HT-29 (cell line): ENCODE measurements at places on chromosomes 3 and 15. TPM values are rescaled to one million over a fixed set of nuclear protein-coding genes. Genes with fewer than 3 reads are reported as not detected.

GOLGA8O gene
- not detected in 2 replicates for total RNA-seq

SERPINI2 gene
- not detected in 2 replicates for total RNA-seq

WDR53 gene
- total RNA-seq, result 4.2 and 5.3 TPM in 2 replicates

TMEM158 gene
- 0.15 and 2.0 TPM in 2 replicates for total RNA-seq

CCR2 gene
- not detected in 2 replicates for total RNA-seq

ZNF620 gene
- total RNA-seq, result 2.1 and 2.8 TPM in 2 replicates

NR2E3 gene
- 0.13 and 0.46 TPM in 2 replicates for total RNA-seq

LCTL gene
- total RNA-seq, result not detected in 2 replicates

DNA sequence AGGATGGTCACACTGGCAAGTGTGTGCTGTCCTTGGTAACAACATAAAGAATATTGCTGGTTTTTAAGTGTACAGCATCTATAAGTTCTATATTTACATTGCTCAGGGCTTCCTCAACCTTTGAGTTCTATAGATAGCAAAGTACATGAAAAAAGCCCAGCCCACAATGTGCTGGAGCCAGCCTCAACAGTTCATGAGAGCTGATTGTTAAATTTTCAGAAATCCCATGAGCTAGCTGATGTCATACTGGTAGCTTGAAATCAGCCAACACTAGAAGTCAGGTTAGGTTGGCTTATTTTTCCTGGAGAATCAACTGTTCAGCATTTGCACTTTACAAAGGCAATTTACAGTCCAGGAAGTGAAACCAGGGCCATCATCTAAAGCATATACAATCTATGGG, 102.8 kb downstream of the STRIT1 start:
- no peak for DNase-seq

DNA sequence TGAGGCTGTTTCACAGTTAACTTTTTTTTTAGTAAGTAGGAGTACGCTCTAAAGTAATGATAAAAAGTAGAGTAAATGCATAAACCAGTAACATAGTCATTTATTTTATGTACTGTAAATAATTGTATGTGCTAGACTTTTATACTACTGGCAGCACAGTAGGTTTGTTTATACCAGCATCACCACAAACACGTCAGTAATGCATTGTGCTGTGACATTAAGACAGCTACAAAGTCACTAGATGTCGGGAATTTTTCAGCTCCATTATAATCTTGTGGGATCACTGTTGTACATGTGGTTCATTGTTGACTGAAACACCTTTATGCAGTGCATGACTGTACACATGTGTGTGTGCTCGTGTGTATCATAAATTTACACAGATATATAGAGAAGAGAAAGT, 618.0 kb upstream of the ADAMTS9 start:
- DNase-seq, result no peak

GRCh38 chr3:13353936-13354542, 66.1 kb downstream of the NUP210 start:
- DNase-seq, result no peak

GRCh38 chr3:48275287-48276027, 34.6 kb downstream of the ZNF589 start:
- no peak for DNase-seq

DNA sequence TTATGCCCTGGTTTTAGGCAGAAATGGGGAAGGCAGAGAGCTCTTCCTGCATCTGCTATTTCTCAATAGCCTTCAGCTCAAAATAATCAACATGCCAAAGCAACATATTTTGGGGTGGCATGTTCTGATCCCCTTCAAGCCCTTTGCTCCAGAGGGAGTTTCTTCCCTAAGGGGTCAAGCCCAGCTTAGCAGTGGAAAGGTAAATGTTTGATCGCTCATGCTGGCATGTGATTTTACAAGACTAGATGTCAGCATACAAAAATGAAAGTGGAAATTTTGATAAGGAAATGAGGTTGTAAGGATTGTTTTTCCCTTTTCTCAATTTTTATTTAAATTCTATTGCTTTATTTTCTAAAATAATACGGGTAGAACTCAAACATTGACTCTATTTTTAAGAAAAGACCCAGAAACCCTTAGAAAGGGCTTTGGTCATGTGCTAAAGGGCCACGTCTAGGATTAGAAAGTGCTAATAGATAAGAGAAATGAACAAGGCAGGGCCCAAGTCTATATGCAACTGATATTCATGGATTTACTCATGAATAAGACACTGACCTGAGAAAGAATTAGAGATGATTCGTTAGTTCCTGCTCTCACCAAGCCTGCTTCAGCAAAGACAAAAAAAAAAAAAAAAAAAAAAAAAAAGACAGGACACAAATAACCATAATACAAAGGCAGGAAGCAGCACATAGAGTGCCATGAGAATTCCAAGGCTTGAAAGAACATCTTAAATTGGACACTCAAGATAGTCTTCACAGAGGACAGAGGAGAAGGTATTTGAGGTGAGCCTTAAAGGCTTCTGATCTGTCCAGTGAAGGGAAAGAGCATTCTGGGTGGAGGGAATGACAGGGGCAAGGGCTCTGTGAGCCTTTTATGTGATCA, 55.0 kb upstream of the NR2E3 start:
- no peak for DNase-seq

GRCh38 chr3:11367143-11367693, 95.0 kb downstream of the ATG7 start:
- DNase-seq, result no peak

DNA sequence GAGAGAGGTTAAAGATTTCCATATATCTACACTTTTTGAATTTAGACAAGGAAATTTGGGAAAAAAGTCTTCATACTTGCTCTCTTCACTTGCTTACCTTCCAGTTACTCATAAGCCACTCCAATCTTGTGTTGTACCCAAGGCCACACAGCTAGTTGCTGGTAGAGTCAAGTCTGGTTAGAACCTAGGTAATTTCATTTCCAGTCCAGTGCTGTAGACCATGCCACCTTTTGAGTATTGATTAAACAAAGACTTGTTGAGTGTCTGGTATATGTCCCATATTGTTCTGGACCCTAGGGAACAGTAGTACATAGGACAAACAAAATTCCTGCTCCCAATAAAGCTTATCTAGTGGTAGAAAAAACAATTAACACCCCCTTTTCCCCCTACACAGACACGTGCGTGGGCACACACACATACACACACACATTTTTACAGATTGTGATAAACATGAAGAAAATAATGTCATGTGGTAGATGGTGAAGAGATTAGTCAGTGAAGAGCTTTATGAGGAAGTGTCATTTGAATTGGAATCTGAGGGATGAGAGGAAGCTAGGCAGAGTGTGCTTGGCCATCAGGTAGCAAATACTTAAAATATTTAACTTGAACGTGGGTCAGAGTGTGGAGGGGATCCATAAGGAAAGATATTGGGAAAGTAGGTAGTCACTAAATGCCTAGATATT, 2.1 kb downstream of the CMC1 start:
- DNase-seq, result no peak

GRCh38 chr15:84970843-84971242, 10.8 kb upstream of the PDE8A start:
- no peak for DNase-seq

DNA sequence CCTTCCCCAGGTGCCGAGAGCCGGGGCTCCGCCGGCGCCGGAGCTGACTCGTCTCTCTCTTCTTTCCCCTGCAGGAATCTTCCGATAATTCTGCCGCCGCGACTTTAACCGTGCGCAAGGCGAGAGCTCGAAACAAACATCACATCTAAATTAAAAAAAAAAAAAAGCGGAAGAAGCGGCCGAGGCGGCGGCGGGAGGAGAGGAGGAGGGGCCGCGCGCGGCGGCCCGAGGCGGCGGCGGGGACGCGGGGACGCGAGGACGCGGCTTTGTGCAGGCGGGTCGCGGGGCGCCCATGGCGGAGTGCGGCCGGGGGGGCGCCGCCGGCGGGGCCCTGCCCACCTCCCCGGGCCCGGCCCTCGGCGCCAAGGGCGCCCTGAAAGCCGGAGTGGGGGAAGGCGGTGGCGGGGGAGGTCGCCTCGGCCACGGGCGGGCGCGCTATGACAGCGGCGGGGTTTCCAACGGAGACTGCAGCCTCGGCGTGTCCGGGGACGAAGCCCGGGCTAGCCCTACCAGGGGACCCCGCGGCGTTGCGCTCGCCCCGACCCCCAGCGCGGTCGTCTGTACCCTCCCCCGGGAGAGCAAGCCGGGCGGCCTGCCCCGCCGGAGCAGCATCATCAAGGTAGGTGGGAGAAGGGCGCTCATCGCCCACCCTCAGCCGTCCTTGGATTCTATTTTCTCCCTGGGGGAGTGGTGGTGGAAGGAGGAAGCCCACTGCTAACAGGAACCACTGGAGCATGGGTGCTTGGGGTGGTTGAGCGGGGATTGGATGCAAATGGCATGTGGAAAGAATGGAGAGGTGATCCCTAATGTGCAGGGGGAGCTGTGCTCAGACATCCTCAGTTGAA, at the start of gene PLCL2:
TSS of gene PLCL2 (plus strand) at position 208 of the 845 bp plus-strand sequence. CDS start at position 293, 85 bp downstream.
- DNase-seq, result peak; percentile 45

DNA sequence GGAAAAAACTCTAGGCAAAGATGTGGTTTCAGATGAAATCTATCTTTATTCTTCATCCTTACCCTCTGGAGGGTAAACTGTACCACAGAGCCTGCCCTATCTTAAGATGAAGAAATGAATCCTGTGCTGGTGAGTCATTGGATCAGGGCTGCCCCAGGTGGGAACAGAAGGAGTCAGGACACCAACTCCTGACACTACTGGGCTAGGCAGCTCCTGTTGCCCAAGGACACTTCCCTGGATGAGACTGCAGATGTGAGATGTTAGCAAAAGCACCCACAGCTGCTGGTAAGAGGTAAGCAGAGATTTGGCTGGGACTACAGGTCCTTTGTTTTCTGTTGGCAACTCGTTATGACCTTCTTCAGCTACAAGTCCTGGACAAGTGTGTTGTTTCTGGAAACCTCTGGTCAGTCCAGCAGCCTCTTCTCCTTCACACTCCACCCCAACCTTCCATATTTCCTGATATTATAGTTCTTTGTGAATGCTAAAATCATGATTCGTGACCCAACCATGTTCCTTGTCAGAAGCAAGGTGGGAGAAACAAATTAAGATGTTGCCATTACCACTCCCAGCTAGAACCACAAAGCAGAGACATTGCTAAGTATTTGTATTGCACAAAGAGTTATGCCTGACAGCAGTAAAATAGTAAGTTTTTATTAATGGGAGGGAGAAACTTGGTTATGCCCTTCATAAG, 104.2 kb upstream of the TGFBR2 start:
- DNase-seq, result no peak

- no peak for DNase-seq
These were observed 10.6 kb downstream of the WNT5A start for GRCh38 chr3:55476515-55476914.

GRCh38 chr3:125144653-125145314, 67.8 kb downstream of the SLC12A8 start:
- DNase-seq, result no peak

DNA sequence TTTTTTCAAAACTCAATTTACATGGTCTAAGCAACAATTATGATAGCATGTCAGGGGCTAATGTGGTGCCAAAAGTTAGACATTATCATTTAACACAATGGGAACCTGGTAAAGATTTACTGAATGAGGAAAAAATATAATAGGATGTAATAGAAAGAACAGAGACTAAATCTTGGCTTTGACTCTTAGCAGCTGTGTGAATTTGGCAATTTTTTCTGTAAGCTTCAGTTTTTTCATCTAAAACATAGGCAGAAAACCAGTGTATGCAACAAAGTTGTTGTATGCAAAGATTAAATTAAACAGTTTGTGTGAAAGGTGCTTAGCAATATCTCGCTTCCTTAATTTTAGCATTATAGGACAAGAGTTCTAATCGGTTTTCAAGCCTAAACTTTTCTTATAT, 57.6 kb downstream of the ZBTB20 start:
- DNase-seq, result no peak

DNA sequence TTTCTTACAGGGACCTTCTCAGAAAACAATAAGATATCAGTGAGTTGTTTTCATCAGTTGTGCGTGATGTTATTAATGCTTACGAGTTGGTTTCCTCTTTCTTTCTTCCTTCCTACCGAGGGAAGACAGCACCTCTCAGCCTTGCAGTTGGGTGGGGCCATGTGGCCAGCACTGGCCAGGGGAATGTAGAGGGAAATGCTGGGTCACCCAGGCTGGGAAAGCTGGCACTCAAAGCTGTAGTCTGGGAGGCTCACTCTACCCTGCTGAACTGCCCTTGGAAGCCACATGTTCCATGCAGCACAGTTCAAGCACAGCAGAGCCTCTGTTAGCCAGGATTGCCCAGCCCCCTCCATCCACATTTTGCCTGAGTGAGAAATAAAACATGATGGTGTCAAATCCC, 10.1 kb upstream of the CHCHD6 start:
- no peak for DNase-seq

- no peak for DNase-seq
These were observed 207.6 kb upstream of the MDFIC2 start for GRCh38 chr3:70519913-70520659.

DNA sequence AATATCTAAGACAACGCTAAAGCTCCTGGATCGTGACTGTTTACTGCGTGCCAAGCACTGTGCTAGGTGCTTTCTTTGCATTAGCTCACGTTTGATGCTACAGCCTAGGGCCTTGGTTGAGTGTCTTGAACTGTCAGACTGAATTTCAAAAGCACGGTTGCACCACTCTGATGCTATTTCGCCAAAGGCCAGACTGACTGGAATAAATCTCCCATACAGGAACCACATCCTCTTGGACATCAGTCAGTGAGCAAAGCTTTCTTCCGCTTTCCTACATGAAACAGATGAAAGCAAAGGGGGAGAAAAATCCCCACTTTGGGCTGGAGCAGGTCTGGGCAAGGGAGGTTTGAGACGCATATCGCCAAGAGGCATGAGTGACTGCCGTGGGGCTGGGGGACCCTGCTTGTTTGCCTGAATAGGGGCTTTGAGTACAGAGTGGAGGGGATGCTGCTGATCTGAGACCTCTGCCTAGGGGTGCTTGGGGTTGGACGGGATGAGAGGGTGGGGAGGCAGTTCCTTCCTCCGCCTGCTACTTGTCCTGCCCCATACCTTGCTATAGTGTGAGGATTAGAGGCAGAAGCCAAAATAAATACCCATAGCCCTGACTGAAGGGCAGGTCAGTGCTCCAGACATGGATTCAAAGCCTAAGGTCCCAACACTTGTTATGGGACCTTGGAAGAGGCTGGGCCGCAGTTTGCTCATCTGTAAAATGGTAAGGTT, 5.3 kb downstream of the FGD5 start:
- DNase-seq, result no peak

DNA sequence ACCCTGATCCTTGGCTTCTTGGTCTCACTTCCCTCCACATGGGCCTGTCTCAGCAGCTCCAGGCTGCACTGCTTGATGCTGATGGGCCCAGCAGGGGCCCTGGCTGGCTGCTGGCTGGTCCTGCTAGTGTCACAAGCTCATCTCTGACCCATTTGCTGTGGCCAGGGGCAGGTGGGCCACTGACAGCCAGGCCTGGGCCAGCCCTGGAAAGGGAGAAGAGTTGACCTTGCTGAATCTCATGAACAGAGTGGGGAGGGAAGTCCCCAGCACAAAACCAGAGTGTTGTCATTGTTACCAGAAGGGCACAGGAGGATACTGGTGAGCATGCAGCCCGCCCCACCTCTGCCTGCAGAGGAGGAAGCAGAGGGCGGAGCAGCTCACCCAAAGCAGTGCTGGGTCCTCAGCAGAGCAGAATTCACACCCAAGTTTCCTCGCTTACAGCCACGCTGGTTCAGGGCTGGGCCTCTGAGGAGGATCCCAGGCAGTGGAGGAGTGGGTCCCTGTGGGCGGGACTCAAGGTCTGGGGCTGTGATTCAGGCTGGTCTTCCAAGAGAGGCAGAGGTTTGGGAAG, 7.6 kb upstream of the KLF15 start:
- no peak for DNase-seq

GRCh38 chr3:80999481-80999880, 762.0 kb downstream of the GBE1 start:
- no peak for DNase-seq
